ENCODE measurements at places on chromosomes 11 and 22.

GRCh38 chr11:126362879-126363655 lies 7.6 kb downstream of the ST3GAL4 start:
- DNase-seq: no peak

DNA sequence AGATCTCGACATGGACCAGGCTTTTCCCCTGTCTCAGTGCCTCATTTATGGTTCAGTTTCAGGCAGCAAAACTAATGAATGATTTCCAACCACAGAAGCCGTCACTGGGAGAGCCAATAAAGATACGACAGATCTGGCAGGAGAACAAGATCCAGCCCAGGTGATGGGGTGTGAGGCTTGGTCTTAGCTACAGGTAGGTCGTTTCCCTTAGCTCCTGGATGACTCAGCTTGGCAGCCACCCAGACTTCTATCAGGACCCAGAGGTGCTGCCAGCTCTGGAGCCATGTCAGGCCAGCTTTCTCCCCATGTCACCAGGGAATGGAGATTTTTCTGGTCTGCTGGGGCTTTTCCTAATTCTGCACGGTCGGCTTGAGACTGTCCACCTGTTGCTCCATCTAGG lies 36.3 kb upstream of the APOBEC3A start:
- no peak for DNase-seq

- DNase-seq: no peak
Observed at GRCh38 chr22:42678894-42679293, 29.7 kb upstream of the CYB5R3 start.

- DNase-seq: no peak
Observed at GRCh38 chr11:111882202-111882601, 2.9 kb downstream of the CFAP68 start.

DNA sequence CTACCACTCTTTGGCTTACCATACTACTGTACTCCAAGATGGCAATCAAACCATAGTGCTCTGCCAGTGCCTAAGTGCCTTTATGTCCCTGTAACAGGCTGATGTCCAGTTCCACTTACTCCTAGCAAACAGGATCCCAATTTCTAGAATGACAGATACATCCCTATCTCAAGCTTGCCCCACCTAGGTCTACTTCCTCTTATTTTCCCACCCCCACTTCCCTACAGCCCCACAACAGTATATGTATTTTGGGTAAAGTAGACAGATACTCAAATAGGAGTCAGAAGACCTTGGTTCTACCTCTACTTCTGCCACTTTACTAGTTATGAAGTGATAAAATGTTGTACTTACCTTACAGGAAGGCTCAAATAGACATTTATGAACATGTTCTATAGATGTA lies 24.1 kb downstream of the SIK3 start:
- DNase-seq: no peak

DNA sequence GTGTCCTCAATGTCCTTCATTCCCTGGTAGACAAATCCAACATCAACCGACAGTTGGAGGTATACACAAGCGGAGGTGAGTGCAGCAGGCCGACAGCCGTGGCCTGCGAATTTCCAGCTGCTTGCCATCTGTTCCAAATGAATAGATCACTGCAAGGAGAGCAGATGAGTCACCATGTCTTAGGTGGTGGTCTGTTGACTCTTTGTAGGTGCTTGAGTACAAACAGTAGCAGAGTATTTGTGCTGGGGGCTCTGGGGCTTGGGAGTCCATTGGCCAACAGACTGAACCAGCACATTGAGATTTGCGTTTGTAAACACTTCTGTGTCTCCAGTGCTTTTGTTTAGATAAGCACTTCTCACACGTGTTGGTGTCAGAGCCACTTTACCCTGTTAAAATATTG lies 21.1 kb downstream of the EIF3L start:
- peak; percentile 16 for DNase-seq

DNA sequence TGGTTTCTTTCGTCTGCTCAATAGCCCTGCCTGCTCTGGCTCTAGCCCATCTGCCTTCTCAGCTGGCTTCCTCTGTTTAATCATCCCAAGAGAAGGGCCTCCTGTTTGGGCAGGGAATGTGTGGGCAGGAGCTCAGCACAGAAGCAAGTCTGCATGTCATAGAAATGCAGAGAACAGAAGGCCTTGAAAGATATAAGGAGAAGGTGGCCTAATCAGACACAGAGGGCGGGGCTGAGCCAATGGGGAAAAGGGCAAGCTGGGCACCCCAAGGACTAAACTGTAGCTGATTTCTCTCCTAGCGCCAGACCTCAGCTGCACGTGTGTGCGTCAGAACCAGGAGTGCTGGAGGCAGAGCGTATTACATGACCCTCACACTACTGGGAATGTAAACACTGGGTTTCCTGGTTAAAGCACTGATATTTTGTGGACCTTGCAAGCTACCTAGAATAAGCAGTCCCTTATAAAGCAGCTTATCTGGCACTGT lies 7.6 kb upstream of the CCKBR start:
- DNase-seq: no peak

Measured in astrocyte of the cerebellum (primary cell).